ENCODE measurements at places on chromosomes 11 and 22. TPM values are rescaled to one million over a fixed set of nuclear protein-coding genes. Genes with fewer than 3 reads are reported as not detected.

Gene PHLDB1
- total RNA-seq, result 0.63 TPM

Gene C22orf42
- total RNA-seq, result 0.10 TPM

Gene FOLR2
- total RNA-seq, result 3.3 TPM

Gene FREY1
- 1.6 TPM for total RNA-seq

Gene OR2AG2
- 0.10 TPM for total RNA-seq

Gene SMTNL1
- total RNA-seq, result 0.10 TPM

Gene RBFOX2
- 0.42 TPM for total RNA-seq

Gene CABP7
- 0.21 TPM for total RNA-seq

Gene PRG3
- not detected for total RNA-seq

Gene KCNJ1
- 0.10 TPM for total RNA-seq

Gene CCDC81
- 0.21 TPM for total RNA-seq

Gene FTH1
- 1,270 TPM for total RNA-seq

Gene PRODH
- not detected for total RNA-seq

Gene NXPE1
- not detected for total RNA-seq

Gene MACROD1
- 4.0 TPM for total RNA-seq

Gene UPK3A
- total RNA-seq, result 0.94 TPM

Gene FAM180B
- not detected for total RNA-seq

Gene CREB3L1
- 0.10 TPM for total RNA-seq

Gene MAJIN
- not detected for total RNA-seq

Gene SCUBE2
- not detected for total RNA-seq

Gene HEPACAM
- total RNA-seq, result 0.10 TPM

Gene CASP5
- total RNA-seq, result 0.84 TPM

Gene C22orf23
- total RNA-seq, result not detected

Gene POU2AF1
- 3.4 TPM for total RNA-seq

Gene FIBIN
- total RNA-seq, result 0.10 TPM

Gene EPS8L2
- 2.1 TPM for total RNA-seq

Gene RNASEH2C
- total RNA-seq, result 26.4 TPM

Gene ELFN2
- under 0.01 TPM for total RNA-seq

Gene PKDREJ
- under 0.01 TPM for total RNA-seq

Gene SDF2L1
- total RNA-seq, result 10.0 TPM

Gene PHF21B
- not detected for total RNA-seq

Gene APOA5
- not detected for total RNA-seq
